Thoracic aorta (tissue), 2 donors: ENCODE measurements at places on chromosomes 12 and 14. TPM values are rescaled to one million over a fixed set of nuclear protein-coding genes. Genes with fewer than 3 reads are reported as not detected.

EIF2S3B gene
- total RNA-seq = not detected

NKX2-1 gene
- total RNA-seq = not detected

PTGDR gene
- 2.0 TPM for total RNA-seq

GRCh38 chr14:104983231-104983721 is 2.3 kb upstream of the CLBA1 start:
- no peak for DNase-seq

DNA sequence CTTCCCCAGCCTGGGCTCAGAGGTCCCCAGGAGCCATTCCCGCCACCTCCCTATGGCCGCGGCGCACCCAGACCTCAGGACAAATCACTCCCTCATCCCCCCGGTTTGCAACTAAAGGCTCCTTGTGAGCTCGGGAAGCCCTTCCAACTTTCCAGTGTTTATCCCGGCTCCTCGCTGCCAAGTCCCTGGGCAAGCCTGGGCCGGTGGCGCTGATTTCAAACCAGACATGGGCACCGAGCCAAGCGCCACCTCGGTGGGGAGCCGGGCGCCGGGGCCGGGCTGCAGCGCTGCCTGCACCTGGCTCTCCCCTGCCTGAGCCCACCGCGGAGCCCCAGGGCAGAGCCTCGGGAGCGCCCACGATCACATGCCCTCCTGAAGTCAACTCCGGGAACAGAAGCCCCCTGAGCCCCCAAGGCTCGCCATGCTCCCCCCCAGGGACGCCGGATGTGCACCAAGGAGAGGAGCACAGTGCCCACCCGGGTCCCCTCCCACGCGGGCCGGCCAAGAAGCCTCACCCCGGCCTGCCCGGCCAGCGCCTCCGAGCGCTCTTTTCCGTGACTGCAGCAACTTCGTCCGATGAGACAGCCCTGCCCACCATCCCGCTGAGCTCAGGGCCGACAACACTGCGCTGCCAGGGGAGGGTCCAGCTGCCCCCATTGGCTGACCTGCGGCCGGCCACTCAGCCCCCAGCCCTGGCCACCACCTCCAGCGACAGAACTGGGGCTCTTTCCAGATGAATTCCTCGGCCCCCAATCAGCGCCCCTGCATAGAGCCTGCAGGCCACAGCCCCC is 50.0 kb downstream of the NCOR2 start:
- DNase-seq = peak; percentile 52
